ENCODE measurements at places on chromosomes 6 and 20.
A peak's percentile ranks its signal among the peaks of the same experiment; 100 is the strongest.

- peak overlapping the region; percentile 78 for H3K4me3 ChIP-seq
- peak overlapping the region; percentile 85 for H3K27ac ChIP-seq
- H3K27me3 ChIP-seq, result no peaks in the 10 kb centered on the region
- H3K36me3 ChIP-seq, result peaks cover 4% of the 10 kb centered on the region
These were observed 364 bp downstream of the FRS3 start for GRCh38 chr6:41779336-41779735.

GRCh38 chr6:124977067-124977908 lies 15.1 kb downstream of the RNF217 start:
- H3K27me3 ChIP-seq, result no peaks in the 10 kb centered on the region
- no peak for DNase-seq
- H3K27ac ChIP-seq, result no peak overlapping the region
- H3K4me3 ChIP-seq, result no peak overlapping the region

- DNase-seq, result no peak
- peaks cover 8% of the 10 kb centered on the region for H3K4me1 ChIP-seq
- no peaks in the 10 kb centered on the region for H3K36me3 ChIP-seq
- H3K27ac ChIP-seq, result no peak overlapping the region
- no peak overlapping the region for H3K4me3 ChIP-seq
- no peaks in the 10 kb centered on the region for H3K27me3 ChIP-seq
These were observed 39.7 kb upstream of the PHIP start for GRCh38 chr6:79117752-79118151.

DNA sequence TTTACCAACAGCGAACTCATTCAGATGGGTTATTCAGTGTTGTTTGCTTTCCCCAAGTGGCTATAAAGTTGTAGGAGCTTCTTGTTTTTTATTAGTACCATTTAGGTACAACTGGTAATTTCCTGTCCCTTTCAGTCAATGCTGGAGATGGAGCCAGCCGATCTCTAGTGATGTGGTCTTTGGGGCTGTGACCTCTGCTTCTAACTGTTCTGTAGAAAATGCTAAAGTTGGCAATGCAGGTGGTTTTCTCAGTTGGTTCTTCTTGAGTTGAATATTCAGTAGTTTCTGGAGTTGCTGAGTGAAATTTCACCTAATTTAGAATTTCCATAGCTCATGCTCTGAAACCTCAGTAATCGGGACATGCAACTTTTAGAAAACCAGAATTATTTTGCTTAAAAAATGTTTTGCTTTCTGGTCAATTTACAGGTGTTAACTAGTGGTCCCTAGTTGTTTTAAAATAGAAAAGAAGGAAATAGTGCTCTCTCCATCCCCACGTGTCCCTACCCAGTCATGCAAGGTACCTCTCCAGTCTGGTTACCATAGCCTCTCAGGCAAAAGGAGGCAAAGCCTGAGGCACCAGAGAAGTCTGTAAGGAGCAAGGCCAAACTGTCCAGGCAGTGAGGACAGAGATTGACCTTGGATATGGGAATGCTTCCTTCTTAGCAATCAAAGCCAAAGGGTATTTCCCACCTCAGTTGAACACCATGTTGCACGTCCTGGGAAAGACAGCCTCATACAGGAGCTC lies 27.3 kb upstream of the GABRR1 start:
- H3K27me3 ChIP-seq, result no peaks in the 10 kb centered on the region
- no peaks in the 10 kb centered on the region for H3K4me1 ChIP-seq
- no peak for DNase-seq
- H3K27ac ChIP-seq, result no peak overlapping the region
- H3K36me3 ChIP-seq, result no peaks in the 10 kb centered on the region
- no peak overlapping the region for H3K4me3 ChIP-seq

DNA sequence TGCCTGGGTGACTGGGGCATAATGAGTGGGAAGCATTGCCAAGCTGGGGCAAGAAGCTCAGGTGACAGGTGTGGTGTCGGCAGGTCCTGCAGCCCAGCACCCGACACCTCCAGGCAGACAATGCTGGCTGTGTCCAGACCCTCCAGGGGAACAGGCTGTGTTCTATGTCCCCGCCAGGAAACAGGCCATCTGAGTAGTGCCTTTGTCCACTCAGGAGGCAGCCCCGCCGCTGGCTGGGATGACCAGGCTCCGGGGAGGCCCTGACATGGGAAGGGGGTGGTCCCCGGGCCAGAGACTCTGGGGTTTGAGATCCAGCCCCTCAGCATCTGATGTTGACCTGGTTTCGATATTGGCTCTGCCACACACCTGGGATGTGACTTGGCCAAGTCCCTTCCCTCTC lies 28.4 kb downstream of the SNPH start:
- H3K36me3 ChIP-seq, result no peaks in the 10 kb centered on the region
- H3K4me3 ChIP-seq, result no peak overlapping the region
- no peaks in the 10 kb centered on the region for H3K27me3 ChIP-seq
- DNase-seq, result no peak
- H3K4me1 ChIP-seq, result no peaks in the 10 kb centered on the region
- no peak overlapping the region for H3K27ac ChIP-seq

- DNase-seq, result no peak
- no peaks in the 10 kb centered on the region for H3K27me3 ChIP-seq
- no peak overlapping the region for H3K27ac ChIP-seq
- H3K4me1 ChIP-seq, result peaks cover 9% of the 10 kb centered on the region
These were observed 4.7 kb upstream of the MAP3K4 start for GRCh38 chr6:160986851-160987250.

DNA sequence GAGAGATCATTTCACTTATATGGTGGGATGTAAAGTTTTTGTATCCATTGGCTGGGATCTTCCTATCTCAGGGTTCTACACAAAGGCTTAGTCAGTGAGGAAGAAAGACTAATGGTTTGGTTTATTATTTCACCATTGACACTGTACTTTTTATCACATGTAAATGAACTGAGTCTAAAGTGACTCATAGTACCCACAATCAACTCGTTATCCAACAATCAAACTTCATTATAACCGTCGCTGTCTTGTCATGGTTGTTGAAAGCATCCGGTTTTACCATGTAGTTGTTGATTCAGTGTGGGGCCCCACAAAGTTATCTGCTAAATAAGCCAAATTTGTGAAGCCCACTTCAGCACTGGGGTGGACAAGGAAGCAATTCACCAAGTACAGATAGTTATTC lies 55.8 kb upstream of the MTRF1L start:
- no peaks in the 10 kb centered on the region for H3K27me3 ChIP-seq
- no peak overlapping the region for H3K4me3 ChIP-seq
- H3K4me1 ChIP-seq, result no peaks in the 10 kb centered on the region
- no peaks in the 10 kb centered on the region for H3K36me3 ChIP-seq
- no peak for DNase-seq

- no peaks in the 10 kb centered on the region for H3K27me3 ChIP-seq
- no peak for DNase-seq
- no peak overlapping the region for H3K4me3 ChIP-seq
- no peaks in the 10 kb centered on the region for H3K36me3 ChIP-seq
These were observed 57.4 kb upstream of the CCDC167 start for GRCh38 chr6:37556881-37557644.

GRCh38 chr6:13767121-13767808 lies 47.1 kb downstream of the MCUR1 start:
- H3K36me3 ChIP-seq, result no peaks in the 10 kb centered on the region
- peak overlapping the region; percentile 27 for H3K4me3 ChIP-seq
- peak overlapping the region; percentile 47 for H3K27ac ChIP-seq

- DNase-seq, result no peak
- no peaks in the 10 kb centered on the region for H3K4me1 ChIP-seq
- no peaks in the 10 kb centered on the region for H3K36me3 ChIP-seq
- no peak overlapping the region for H3K27ac ChIP-seq
These were observed 260.2 kb upstream of the IRAK1BP1 start for GRCh38 chr6:78607189-78607588.

- no peaks in the 10 kb centered on the region for H3K36me3 ChIP-seq
- H3K27ac ChIP-seq, result no peak overlapping the region
- H3K4me1 ChIP-seq, result no peaks in the 10 kb centered on the region
- H3K27me3 ChIP-seq, result no peaks in the 10 kb centered on the region
These were observed 152.2 kb downstream of the OPN5 start for GRCh38 chr6:47934023-47934422.

DNA sequence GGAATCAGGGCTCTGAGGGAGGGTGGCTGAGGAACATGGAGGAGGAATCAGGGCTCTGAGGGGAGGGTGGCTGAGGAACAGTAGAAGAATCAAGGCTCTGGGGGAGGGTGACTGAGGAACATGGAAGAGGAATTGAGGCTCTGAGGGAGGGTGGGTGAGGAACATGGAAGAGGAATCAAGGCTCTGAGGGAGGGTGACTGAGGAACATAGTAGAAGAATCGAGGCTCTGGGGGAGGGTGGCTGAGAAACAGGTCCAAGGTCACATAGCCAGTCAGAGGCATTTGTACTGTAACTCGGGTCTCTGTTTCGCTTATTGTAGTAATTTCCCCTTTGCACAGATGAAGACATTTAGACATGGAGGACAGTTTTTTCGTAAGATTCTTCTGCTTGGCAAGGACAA lies 164.8 kb downstream of the SOBP start:
- no peak overlapping the region for H3K4me3 ChIP-seq
- H3K4me1 ChIP-seq, result peaks cover 16% of the 10 kb centered on the region
- H3K27me3 ChIP-seq, result no peaks in the 10 kb centered on the region
- no peak for DNase-seq
- no peak overlapping the region for H3K27ac ChIP-seq
- H3K36me3 ChIP-seq, result no peaks in the 10 kb centered on the region

DNA sequence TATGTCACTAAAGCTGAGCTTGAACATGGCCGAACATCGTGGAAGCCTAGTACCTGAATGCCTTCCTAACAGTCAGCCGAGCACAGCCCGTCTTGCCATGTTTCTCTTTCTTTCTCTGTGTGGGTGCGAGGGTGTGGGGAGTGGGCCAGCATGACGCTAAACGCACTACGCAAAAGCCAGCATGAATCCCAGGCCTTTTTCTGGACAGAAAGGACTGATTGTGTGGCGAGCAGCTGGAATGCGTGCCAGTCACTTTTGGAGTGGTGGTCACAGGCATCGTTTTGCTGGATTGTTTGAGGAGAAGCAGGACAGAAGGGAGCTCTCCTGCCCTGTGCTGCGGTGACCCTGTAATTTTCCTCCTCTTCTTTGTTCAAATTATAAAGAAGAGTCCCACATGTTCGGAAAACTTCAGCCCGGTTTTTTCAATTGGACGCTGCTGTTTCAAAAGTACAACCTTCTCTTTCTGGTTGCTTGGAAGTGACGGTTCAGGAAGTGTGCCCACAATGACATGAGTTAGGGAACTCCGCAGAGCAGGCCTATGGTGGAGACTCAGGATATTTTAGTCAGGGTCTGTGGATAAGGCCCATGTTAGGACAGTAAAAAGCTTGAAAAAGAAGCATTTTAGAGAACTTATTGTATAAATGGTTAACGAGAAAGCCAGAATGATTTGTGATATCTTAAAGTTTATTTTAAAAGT lies 54.3 kb downstream of the PDE7B start:
- no peaks in the 10 kb centered on the region for H3K36me3 ChIP-seq
- H3K27me3 ChIP-seq, result no peaks in the 10 kb centered on the region
- no peaks in the 10 kb centered on the region for H3K4me1 ChIP-seq

DNA sequence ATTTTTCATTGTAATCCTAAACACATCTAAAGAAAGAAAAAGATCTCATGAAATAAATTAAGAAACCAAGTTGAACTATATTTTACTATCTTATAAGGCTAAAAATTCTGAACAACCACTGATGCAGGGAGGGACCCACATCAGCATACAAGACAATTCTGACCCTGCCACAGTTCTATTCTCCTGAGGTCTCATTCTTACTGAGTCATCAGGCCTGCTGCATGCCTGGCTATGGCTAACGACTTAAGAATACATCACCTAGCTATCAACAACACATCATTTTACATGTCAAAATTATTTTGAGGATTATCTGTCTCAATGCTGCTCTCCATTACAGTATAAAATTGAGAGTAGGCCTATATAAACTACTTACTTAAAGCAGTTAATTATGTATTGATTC lies 52.9 kb downstream of the FBXL4 start:
- no peak overlapping the region for H3K27ac ChIP-seq
- no peaks in the 10 kb centered on the region for H3K4me1 ChIP-seq
- H3K27me3 ChIP-seq, result no peaks in the 10 kb centered on the region
- DNase-seq, result no peak

- H3K27me3 ChIP-seq, result no peaks in the 10 kb centered on the region
- no peak overlapping the region for H3K27ac ChIP-seq
- H3K4me3 ChIP-seq, result no peak overlapping the region
- H3K36me3 ChIP-seq, result no peaks in the 10 kb centered on the region
- H3K4me1 ChIP-seq, result no peaks in the 10 kb centered on the region
These were observed 182.3 kb downstream of the THBS2 start for GRCh38 chr6:169071394-169071793.

DNA sequence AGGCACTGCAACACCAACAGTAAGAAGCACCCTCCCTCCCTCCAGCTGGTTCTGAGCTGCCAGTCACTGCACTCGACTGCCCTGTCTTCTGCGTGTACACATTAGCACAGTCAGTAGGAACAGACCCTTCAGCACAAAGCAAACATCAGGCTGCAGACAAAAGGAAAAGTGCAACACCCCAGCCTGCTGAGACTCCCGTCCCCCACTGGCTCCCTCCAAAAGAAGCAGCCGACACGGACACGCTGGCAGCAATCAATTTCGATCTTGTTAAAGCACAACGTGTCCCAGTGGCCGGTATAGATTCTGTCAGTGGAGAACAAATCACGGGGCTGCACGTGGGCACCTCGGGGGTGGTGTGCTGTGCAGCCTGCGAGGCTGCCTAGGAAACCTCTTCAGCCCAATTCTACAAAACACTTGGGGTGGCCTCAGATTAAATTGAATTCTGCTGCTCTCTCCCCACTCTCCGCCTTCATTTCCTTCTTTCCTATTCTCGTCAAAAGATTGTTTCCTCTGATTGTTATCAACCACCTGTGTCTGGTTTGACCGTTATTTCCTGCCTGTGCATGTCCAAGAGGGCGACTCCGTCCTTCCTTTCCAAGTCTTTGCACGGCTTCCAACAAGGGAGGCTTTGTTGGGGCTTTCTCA lies 38.7 kb downstream of the TRAF3IP2 start:
- H3K27me3 ChIP-seq, result no peaks in the 10 kb centered on the region
- peaks cover 5% of the 10 kb centered on the region for H3K4me1 ChIP-seq
- peaks cover 86% of the 10 kb centered on the region for H3K36me3 ChIP-seq
- no peak overlapping the region for H3K4me3 ChIP-seq
- DNase-seq, result no peak
- H3K27ac ChIP-seq, result peak overlapping the region; percentile 76

- H3K27me3 ChIP-seq, result no peaks in the 10 kb centered on the region
- no peak for DNase-seq
These were observed 7.3 kb upstream of the RIMS1 start for GRCh38 chr6:71879016-71879415.

- no peak overlapping the region for H3K4me3 ChIP-seq
- no peaks in the 10 kb centered on the region for H3K36me3 ChIP-seq
- no peak overlapping the region for H3K27ac ChIP-seq
- peaks cover 4% of the 10 kb centered on the region for H3K4me1 ChIP-seq
These were observed 35.0 kb upstream of the SGK1 start for GRCh38 chr6:134352786-134353480.

GRCh38 chr6:45513213-45513618 lies 135.5 kb upstream of the SUPT3H start:
- H3K4me3 ChIP-seq, result no peak overlapping the region
- no peaks in the 10 kb centered on the region for H3K4me1 ChIP-seq
- H3K27me3 ChIP-seq, result no peaks in the 10 kb centered on the region

- no peak overlapping the region for H3K27ac ChIP-seq
- no peak overlapping the region for H3K4me3 ChIP-seq
- peaks cover 11% of the 10 kb centered on the region for H3K4me1 ChIP-seq
- no peaks in the 10 kb centered on the region for H3K36me3 ChIP-seq
These were observed 51.5 kb downstream of the CTCFL start for GRCh38 chr20:57473246-57474048.

GRCh38 chr6:84801250-84801649 lies 36.9 kb upstream of the TBX18 start:
- no peaks in the 10 kb centered on the region for H3K27me3 ChIP-seq
- no peak overlapping the region for H3K27ac ChIP-seq
- H3K4me1 ChIP-seq, result no peaks in the 10 kb centered on the region
- DNase-seq, result no peak
- H3K36me3 ChIP-seq, result no peaks in the 10 kb centered on the region

- H3K4me3 ChIP-seq, result no peak overlapping the region
- H3K27me3 ChIP-seq, result no peaks in the 10 kb centered on the region
- no peaks in the 10 kb centered on the region for H3K4me1 ChIP-seq
- H3K27ac ChIP-seq, result no peak overlapping the region
- H3K36me3 ChIP-seq, result no peaks in the 10 kb centered on the region
These were observed 71.8 kb upstream of the PHIP start for GRCh38 chr6:79149884-79150283.

Data from esophagus squamous epithelium (tissue), 5 donors.